ENCODE measurements at places on chromosomes 11 and 22.

- H3K27ac ChIP-seq: no peak overlapping the region
- H3K27me3 ChIP-seq: no peaks in the 10 kb centered on the region
- no peaks in the 10 kb centered on the region for H3K36me3 ChIP-seq
- no peak overlapping the region for H3K4me3 ChIP-seq
- H3K4me1 ChIP-seq: no peaks in the 10 kb centered on the region
Measured at GRCh38 chr11:2256293-2256913, 14.0 kb downstream of the ASCL2 start.

DNA sequence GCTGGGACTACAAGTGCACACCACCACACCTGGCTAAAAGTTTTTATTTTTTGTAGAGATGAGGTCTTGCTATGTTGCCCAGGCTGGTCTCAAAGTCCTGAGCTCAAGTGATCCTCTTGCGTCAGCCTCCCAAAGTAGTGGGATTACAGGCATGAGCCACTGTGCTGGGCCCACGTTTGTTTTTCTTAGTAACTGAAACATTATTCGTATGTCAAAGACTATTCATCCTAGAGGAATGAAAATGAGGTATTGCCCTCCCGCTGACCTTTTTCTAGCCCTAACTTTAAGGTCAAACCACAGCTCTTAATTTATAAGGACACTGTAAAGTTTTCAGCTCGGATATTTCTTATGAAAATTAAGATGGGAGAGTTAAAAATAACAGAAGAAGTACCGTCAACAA lies 33.2 kb upstream of the PAX6 start:
- no peak overlapping the region for H3K27ac ChIP-seq
- DNase-seq: no peak
- H3K36me3 ChIP-seq: no peaks in the 10 kb centered on the region
- no peak overlapping the region for H3K4me3 ChIP-seq

GRCh38 chr11:126175393-126175792 lies 36.1 kb downstream of the RPUSD4 start:
- no peaks in the 10 kb centered on the region for H3K36me3 ChIP-seq
- DNase-seq: no peak

GRCh38 chr22:40416267-40416570 lies 45.8 kb downstream of the SGSM3 start:
- no peak for DNase-seq
- H3K36me3 ChIP-seq: peaks cover 24% of the 10 kb centered on the region
- H3K4me3 ChIP-seq: no peak overlapping the region
- no peaks in the 10 kb centered on the region for H3K4me1 ChIP-seq
- no peak overlapping the region for H3K27ac ChIP-seq

GRCh38 chr11:66866511-66866986 lies 9.7 kb downstream of the LRFN4 start:
- no peaks in the 10 kb centered on the region for H3K27me3 ChIP-seq
- no peaks in the 10 kb centered on the region for H3K4me1 ChIP-seq
- H3K36me3 ChIP-seq: peaks cover 51% of the 10 kb centered on the region

GRCh38 chr22:22717664-22718063 lies 73.2 kb downstream of the GGTLC2 start:
- no peak overlapping the region for H3K4me3 ChIP-seq
- no peak overlapping the region for H3K27ac ChIP-seq
- no peaks in the 10 kb centered on the region for H3K36me3 ChIP-seq
- no peak for DNase-seq

DNA sequence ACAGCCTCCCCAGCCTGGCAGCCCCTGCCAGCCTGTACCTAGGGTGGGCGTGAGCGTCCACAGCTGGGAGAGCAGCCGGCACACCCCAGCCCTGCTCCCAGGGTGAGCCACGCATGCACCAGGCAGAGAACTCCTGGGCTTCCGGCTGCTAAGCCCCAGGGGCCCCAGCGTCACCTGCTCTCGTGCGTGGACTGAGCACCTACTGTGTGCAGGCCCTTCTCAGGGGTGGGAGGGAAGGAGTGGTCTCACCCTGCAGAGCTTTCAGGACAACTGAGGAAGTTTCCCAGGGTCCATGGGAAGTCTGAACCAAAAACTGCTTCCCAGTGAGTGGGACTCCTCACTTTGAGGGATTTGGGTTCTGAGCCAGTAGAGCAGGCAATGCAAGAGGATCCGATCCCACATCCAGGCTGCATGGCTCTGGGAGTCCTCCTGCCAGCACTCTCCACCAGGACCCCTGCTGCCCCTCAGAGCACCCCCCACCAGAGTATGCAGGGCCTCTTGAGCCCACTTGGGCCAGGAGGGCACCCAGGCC lies 47.1 kb upstream of the PRODH start:
- DNase-seq: no peak
- H3K4me1 ChIP-seq: no peaks in the 10 kb centered on the region
- no peak overlapping the region for H3K27ac ChIP-seq
- no peaks in the 10 kb centered on the region for H3K36me3 ChIP-seq
- no peaks in the 10 kb centered on the region for H3K27me3 ChIP-seq
- no peak overlapping the region for H3K4me3 ChIP-seq

GRCh38 chr11:112167145-112167544 lies at the start of gene TEX12:
TSS of gene TEX12 (plus strand) at chr11:112167372. CDS start at chr11:112169269, 1,897 bp downstream.
- H3K27me3 ChIP-seq: no peaks in the 10 kb centered on the region
- H3K4me3 ChIP-seq: no peak within 1 kb of the TSS
- peak within 1 kb of the TSS; percentile 45 for H3K27ac ChIP-seq
- peaks cover 10% of the 10 kb centered on the region for H3K4me1 ChIP-seq
- no peak for DNase-seq

DNA sequence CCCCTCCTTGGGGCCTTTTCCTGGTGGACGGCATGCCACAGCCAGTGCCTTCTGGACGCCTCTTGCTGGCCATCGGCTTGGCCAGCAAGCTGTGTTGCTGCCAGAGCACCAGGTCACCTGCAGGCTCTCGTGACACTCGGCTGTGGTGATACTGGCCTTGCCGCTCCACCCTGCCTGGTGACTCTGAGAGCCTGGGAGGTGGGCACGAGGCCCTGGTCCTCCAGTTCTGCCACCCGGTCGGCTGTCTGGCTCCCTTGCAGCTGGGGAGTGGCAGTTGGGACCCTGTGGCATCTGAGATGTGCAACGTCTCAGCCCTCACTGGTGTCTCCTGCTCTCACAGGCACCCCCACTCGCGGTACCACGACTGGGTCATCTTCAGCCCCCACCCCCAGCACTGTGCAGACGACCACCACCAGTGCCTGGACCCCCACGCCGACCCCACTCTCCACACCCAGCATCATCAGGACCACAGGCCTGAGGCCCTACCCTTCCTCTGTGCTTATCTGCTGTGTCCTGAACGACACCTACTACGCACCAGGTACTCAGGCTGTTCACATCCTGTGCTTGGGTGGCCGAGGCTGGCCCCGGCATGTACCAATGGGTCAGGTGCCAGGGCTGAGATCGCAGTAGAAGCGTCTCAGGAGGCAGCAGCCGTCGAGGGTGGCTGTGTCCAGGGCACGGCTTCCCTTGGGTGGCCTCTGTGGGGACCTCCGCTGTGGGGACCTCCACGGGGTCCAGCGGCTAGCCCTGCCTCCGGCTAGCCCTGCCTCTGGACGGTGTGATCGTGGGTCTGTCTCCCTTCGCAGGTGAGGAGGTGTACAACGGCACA lies 26.0 kb downstream of the MUC2 start:
- no peak for DNase-seq
- no peaks in the 10 kb centered on the region for H3K27me3 ChIP-seq
- no peaks in the 10 kb centered on the region for H3K4me1 ChIP-seq
- no peak overlapping the region for H3K4me3 ChIP-seq
- H3K36me3 ChIP-seq: no peaks in the 10 kb centered on the region

DNA sequence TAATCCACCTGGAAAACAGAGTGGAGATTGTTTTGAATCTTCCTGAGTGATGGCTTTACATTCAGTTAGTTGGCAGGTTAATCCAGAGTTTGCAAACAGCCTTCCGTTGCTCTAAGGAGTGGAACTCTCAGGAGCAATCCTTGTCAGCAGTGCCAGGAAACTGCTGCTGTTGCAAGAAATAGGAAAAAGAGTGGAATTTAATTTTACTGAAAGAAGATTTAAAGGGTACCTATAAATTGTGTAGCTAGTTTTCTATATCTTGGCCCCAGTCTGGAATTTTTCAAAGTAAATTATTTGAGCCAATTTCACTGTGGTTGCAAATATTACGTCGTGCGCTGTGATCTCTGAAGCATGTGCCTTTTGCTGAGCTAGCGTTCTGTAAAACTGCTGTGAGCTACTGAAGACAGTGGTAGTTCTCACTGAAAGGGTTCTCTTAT lies 55.5 kb upstream of the SLC5A12 start:
- no peak overlapping the region for H3K27ac ChIP-seq
- no peaks in the 10 kb centered on the region for H3K36me3 ChIP-seq
- no peak for DNase-seq
- H3K27me3 ChIP-seq: no peaks in the 10 kb centered on the region
- no peaks in the 10 kb centered on the region for H3K4me1 ChIP-seq
- no peak overlapping the region for H3K4me3 ChIP-seq

DNA sequence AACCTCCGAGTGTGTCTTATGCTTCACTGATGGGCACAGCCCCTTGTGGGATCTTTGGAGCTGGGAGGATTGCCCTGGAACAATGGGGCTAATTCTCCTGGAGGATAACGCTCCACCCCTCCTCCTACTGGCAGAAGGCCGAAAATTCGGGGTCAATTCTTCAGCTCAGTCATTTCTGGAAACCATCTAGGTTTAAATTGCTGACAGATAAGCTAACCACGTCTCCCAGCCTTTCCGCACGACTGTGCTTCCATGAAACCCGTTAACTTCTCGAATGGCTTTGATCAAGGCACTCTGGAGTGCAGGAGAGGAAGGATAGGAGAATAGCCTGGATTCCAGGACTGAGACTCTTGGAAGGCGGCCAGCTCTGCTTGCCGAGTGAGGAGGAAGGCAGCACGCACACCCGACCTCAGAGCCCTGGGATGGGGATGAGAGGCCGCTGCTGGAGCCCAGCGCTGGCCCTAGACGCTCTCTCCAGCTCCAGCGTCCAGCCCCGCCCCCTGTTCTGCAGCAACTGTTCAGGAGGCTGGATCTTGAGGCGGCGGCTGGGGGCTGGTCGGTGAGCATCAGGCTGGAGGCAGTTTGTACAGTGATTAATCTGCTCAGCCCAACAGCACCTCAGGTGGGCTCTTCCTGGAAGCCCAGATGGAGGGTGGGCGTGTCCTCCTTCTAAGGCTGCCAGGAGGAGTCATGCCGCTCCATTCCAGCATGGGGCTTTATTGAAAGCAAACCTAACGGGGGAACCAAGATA lies 176.7 kb upstream of the NCAM1 start:
- H3K4me1 ChIP-seq: no peaks in the 10 kb centered on the region
- DNase-seq: peak; percentile 33
- H3K27me3 ChIP-seq: no peaks in the 10 kb centered on the region
- H3K27ac ChIP-seq: no peak overlapping the region

GRCh38 chr11:123202155-123203151 lies 7.4 kb upstream of the CLMP start:
- H3K27ac ChIP-seq: peak overlapping the region; percentile 42
- peaks cover 13% of the 10 kb centered on the region for H3K4me1 ChIP-seq
- DNase-seq: peak; percentile 34
- H3K36me3 ChIP-seq: no peaks in the 10 kb centered on the region
- H3K27me3 ChIP-seq: no peaks in the 10 kb centered on the region
- H3K4me3 ChIP-seq: no peak overlapping the region

DNA sequence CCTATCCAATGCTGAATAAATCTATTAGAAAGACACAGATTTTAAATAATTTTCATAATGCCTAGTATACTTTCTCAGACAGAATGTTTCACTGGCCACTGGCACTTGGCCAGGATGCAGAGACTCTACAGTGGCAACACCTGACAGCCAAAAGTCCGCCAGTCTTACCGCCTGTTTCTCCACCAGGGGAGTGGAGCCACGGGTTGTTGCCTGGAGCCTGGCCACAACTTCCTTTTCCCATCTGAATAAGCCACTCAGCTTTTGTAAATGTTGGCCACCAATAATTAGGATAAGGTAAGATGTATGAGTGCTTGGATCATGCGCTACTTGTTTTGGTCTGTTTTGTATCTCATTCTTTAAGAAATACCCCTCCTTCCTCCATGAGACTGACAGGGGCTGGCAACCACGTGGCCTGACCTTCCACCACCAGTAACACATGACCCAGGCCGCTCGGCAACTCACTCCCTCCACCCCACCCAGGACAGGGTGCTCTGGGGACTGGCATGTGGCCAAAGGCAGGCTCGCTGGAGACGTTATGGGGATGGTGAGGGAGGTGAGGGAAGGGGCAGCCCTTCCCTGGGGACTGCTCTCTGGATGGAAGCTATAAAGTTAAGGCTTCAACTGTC lies 93.0 kb upstream of the BID start:
- peaks cover 4% of the 10 kb centered on the region for H3K4me1 ChIP-seq
- H3K36me3 ChIP-seq: peaks cover 6% of the 10 kb centered on the region
- no peak overlapping the region for H3K4me3 ChIP-seq
- peak overlapping the region; percentile 93 for H3K27ac ChIP-seq

DNA sequence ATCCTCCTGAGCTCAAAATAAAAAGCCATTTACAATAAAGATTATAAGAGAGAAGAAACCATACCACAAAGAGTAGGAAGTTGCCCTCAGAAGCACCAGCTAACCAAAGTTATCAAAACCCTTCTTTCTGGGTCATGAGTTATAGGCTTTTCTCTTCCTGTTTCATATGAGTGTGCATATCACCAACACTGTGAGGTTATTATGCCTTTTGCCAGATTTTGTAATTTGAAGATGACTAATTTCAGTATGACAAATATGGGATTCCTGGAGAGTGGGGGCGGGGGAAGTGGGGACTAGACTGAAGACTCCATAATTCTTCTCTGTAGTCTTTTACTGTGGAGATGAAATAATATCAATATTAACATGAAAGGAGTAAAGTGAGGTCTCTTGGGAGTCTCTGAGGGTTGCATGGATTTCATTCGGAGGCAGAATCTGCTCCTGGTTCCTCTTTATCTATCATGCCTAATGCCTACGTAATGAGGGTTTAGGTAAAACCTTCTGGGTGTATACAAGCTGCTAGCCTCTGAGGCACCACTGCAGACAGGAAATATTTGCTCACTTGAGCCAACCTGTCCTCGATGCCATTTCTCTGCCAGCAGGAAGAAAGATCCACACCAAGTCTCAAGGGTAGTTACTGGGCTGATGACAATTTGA lies 2.1 kb downstream of the LPXN start:
- peaks cover 8% of the 10 kb centered on the region for H3K4me1 ChIP-seq
- no peaks in the 10 kb centered on the region for H3K27me3 ChIP-seq
- no peak overlapping the region for H3K4me3 ChIP-seq
- H3K36me3 ChIP-seq: peaks cover 4% of the 10 kb centered on the region
- no peak for DNase-seq

GRCh38 chr11:9527481-9528135 lies 45.9 kb upstream of the WEE1 start:
- H3K27me3 ChIP-seq: no peaks in the 10 kb centered on the region
- no peaks in the 10 kb centered on the region for H3K4me1 ChIP-seq
- H3K27ac ChIP-seq: peak overlapping the region; percentile 50
- peaks cover 15% of the 10 kb centered on the region for H3K36me3 ChIP-seq

- no peak overlapping the region for H3K4me3 ChIP-seq
- H3K27me3 ChIP-seq: no peaks in the 10 kb centered on the region
- no peak overlapping the region for H3K27ac ChIP-seq
Measured at GRCh38 chr22:27581688-27582087, 219.9 kb downstream of the MN1 start.
